ENCODE measurements at places on chromosomes 12 and 14.

DNA sequence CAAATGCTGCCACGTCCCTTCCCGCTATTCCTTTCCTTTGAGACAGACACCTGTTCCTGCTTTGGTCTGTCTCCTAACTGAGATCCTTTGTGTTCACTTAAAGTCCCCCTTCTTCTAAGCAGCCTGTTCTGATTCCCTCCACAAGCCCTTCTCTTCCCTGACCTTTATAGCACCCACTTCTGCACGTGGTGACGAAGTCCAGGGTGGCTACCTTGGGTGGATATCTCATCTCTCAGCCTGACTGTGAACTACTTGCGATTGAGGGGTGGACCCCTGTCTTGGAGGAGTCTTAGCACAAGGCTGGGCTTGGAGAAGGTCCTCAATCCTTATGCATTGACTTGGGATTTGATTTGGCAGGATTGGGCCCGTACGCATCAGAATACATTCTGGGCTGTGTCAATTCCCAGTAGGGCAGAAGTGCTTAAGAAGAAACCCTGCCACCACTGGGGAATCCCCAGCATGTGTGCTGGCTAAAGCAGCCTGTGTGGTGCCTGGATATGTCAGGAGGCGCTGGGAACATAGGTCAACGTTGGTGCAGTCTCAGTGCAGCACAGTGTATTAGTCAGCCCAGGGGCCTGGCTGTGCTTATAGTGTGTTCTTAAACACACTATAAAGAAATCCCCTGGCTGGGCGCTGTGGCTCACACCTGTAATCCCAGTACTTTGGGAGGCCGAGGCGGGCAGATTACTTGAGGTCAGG is 23.6 kb downstream of the KRT80 start:
- DNase-seq = no peak

DNA sequence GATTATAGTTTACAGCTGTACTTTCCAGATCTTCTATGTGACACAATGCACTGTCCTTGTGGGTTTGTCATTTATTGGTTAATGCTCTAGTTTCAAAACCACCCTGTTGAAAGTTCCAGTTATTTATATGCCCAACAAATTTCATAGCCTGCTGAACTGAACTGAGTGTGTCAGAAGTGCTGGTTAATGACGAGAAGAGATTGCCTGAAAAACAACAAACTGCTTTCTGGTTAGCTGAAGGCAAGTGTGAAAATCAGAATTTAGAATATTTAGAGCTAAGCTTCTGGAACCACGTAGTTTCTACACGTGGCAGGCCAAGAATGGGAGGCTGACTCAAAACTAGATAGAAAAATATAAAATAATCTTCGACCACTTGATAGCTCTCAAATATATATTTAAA is 19.1 kb upstream of the RIN3 start:
- DNase-seq = no peak

GRCh38 chr14:39548358-39548757 is 116.1 kb upstream of the FBXO33 start:
- no peak for DNase-seq

DNA sequence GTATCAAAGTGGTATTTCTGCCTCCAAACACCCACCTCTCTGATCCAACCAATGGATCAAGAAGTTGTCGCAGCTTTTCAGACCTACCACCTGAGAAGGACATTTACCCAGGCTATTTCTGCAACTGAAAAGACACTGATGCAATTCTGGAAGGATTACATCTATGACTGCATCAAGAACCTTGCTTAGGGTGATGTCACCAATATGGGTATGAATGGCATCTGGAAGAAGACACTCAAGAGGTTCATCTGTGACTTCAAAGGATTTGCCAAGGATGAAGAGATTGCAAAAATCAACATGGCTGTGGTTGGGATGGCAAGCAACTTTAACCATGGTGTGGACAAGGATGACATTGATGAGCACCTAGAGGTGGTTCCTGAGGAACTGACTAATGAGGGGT is 154.2 kb downstream of the PCNX1 start:
- no peak for DNase-seq

GRCh38 chr12:57460841-57461275 is 1.3 kb downstream of the GLI1 start:
- DNase-seq = no peak

GRCh38 chr14:101889898-101890297 is 74.5 kb upstream of the DYNC1H1 start:
- DNase-seq = no peak

DNA sequence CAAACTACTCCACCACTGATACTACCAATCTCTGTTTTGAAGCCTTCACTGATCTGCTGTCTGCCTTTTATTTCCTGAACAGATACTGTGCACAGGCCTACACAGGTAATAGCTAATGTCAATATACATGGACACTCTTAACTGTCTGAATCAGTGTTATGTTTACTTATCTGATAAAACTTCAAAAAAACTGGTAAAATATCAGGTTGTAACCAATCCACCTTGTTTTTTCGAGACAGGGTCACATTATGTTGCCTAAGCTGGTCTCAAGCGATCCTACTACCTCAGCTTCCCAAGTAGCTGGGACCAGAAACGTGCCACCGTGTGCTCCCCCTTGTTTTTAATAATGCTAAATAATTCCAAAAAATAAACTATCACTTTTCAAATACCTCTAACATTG is 43.5 kb downstream of the HECTD1 start:
- no peak for DNase-seq

DNA sequence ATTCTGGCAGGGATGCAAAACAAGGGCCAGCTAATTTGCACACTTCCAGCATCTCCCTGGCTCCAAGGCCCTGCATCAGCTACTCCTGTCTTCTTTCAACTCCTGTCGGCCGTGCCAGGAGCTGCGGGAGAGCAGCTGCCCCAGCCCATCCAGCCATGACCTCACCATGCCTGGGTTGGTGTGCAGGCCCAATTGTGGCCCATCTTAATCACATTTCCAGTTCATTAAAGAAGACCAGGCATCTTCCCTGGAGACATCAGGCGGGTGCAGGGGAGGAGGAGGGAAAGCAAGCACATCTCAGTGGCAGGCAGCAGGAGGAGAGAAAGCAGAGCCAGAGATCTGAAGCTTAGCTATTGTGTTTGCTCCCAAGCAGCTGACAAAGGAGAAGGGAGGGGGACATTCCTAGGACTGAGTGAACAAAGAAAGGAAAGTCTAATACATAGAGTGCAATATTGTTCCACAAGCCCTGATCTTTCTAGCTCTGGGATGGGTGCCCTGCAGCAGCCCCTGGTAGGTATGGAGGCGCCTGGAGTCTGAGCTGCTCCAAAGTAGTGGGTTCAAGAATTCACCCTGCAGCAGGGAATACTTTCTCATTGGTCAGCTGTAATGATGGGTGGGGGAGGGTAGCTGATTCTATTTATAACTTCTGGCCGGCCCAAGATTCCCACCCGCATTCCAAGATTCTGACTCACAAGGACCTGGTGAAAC is 40.1 kb downstream of the VWF start:
- DNase-seq = no peak

DNA sequence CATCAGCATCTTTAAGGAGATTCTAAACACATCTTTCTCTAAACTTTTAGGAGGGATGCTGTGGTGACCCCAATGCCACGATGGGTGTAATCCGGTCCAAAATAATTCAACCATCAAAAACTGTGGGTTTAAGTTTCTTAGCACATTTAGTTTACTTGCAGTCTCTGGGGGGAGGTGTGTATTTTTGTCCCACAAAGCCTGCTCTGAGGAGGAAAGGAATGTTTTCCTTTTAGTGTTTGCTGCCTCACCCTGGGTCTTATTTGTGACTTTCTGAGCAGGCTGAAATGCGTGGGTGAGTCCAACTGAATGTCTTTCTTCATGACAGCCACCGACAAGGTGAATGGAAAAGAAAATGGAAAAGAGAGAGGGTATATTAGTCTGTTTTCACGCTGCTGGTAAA is 1324.7 kb downstream of the AACS start:
- DNase-seq = no peak

DNA sequence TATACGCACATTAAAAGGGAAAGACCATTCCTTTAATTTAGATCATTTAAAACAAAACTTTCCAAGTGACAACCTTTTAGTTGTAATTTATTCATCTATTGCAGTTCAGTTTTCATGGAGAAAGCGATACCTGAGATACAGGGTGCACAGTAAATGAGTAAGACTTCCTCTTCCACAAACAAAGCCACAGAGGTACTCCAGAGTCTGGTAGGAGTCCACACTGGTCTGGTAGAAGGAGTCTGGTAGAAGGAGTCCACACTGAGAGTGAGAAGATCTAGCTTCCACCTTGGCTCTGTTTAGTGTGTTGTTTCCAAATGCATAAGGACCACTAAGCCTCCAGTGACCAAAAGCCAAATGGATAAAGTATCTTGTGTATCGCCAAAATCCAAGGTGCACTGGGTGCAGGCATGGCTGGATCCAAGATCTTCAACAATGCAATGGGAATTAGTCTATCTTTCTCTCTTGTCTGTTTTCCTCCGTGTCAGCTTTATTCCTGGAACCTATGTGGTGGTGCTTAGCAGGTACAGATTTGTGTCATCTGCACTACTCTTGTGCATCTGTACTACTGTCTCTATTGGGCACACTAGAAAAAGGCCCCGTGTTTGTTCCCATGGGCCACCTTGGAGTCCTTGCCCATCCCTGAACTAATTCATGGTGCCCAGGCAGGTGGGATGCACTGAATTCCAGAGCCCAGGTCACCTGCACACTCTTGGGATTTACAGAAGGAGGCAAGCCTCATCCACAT is 331.1 kb downstream of the BCL11B start:
- DNase-seq = no peak

DNA sequence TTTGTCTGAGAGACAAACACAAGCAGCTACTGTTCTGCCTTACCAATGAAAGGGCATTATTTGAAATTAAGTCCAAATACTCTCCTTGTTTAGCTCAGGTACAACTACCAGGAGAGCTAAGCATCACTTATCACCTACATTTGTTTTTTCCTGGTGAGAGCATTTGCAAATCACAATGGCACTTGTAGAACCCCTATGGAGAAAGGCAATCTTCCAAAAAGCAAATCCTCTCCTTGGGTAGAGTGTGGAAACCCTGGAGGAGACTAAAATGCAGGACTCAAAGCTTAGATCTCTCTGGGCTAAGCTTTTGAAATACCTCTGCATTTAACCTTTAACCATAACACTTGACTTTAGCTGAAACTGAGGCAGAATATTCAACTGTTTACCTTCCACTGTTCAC is 20.8 kb downstream of the GTSF1 start:
- no peak for DNase-seq

GRCh38 chr12:65152012-65152411 is 17.4 kb upstream of the LEMD3 start:
- DNase-seq = no peak

DNA sequence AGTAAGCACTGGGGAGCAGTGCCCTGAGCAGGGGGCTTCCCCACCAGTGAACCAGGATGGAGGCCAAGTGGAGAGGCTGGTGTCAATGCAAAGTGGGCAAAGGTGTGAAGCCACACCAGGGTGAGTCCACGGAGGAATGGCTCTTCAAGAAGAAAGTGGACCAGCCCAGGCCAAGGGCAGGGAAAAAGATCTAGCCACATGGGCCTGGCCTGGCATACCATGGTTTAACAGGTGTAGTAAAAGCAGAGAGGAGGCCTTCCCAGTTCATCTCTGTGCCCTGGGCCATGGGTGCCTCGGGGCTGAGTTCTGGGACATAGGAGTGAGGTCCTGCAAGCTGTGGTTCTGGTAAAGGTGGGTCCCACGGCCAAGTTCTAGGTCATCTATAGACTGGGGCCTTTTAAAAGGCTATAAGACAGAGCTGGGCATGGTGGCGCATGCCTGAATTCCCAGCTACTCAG is 153.4 kb downstream of the DPF3 start:
- no peak for DNase-seq

DNA sequence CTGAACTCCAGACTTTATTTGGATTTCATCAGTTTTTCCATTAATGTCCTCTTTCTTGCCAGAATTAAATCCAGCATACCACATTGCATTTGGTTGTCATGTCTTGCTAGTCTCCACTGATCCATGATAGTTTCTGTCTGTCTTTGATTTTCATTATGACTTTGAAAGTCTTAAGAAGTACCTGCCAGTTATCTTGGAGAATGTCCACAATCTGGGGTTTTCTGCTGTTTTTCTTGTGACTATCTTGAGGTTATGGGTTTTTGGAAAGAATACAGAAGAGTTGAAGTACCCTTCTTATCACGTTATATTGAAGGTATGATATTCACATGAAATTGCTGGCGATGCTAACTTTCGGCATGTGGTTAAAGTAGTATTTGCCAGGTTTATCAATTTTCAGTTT is 282.3 kb upstream of the PRICKLE1 start:
- no peak for DNase-seq

DNA sequence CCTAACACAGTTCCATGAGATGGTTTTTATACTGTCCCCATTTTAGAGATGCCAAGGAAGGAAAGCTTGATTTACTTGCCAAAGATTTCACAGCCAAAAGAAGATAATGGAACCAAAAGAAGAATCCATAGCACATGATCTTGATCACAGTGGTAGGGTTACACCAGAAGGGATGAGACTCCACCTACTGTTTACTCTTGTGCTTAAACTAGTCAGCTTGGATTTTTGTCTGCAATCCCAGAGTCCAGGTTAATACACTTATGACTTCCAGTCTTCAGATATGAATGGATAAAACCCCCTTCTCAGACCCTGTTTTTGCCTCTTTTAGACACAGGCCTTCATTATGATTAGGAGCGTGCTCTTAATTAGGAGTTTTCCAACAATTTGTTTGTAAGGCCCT is 454.2 kb downstream of the AEBP2 start:
- no peak for DNase-seq

- peak; percentile 96 for DNase-seq
These were observed at the start of gene GOLGA5 for GRCh38 chr14:92793709-92794546. GOLGA5 (plus strand) TSS chr14:92794305; CDS start chr14:92797438, 3,133 bp downstream.

DNA sequence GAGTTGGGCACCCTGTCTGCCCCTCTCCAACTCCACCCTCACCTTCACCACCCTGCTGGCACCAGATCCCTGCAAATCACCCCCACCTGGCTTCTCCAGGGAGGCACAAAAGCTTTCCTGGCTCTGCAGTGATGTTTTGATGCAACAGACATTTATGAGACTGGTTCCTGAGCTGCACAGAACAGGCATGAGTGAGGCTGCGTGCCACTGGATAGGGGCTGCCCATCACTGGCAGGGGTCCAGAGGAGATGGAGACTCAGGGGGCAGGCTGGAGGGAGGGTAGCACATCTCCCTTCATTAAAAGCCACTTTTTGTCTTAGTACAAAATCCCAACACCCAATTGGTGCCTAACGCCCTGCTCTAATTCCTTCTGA is 17.3 kb upstream of the ZDHHC22 start:
- no peak for DNase-seq

- DNase-seq = no peak
These were observed 102.1 kb downstream of the DYRK2 start for GRCh38 chr12:67750513-67751183.

DNA sequence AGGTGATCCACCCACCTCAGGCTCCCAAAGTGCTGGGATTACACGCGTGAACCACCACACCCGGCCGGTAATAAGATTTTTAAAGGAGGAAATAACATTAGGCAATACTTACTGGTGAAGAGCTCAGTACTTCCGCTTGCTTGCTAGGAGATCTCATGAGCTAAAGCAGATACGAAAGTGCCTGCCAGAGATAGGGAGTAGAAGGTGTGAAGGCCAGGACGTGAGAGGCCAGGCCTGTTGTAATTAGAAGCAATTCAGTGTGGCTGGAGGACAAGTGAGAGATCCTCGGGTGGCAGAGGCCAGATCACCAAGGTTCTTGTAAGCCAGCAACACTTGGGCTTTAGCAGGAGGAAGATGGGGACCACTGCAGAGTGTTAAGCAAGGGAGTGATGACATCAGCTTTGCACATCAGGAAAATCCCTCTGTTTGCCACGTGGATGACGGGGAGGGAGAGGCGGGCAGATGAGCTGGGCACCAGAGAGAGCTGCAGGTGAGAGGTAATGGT is 7.6 kb downstream of the TECPR2 start:
- no peak for DNase-seq

Measured in effector CD8-positive, alpha-beta T cell (primary cell).